ENCODE measurements at places on chromosomes 4 and X.
A peak's percentile ranks its signal among the peaks of the same experiment; 100 is the strongest.

- DNase-seq = no peak
Observed at GRCh38 chrX:17859609-17860178, 1.4 kb downstream of the RAI2 start.

DNA sequence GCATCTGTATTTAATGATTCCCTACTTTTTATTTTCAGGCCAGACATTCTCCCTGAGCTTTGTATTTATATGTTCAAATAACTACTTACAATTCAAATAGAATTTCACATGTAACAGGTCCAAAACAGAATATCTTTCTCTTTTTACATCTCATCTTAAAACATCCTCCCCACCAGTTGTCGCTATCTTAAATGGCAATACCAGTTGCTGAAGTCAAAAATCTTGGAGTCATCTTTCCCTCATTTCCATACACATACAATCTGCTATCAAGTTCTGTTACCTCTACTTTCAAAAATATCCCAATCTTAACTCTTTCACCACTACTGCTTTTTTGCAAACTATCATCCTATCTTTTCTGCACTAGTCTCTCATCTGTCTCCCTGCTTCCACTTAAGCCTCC, 330.5 kb downstream of the STPG2 start:
- no peak for DNase-seq

DNA sequence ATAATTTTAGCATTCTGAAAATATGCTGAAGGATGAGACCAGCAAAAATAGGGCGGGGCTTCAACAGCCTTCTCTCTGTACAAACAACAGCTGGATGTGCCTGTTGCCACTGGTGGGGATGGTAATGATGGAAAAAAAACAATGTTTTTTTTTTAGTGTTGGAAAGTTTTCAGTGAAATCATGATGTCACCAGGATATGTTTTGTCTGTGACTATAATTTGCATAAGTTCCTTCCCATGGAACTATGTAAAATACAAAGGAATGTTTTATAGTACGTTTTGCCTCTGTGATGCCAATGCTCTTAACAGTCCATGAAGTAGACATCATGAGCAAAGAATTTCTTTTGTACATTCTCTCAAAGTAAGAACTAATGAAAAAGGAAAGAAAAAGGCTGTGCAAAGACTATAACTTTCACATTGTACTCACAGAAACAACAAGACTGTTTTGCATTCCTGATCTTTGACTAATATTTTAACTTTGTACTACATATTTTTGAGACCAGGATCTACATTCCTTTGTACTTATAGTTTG, 589.7 kb downstream of the SPRY1 start:
- DNase-seq = no peak

- no peak for DNase-seq
Observed at GRCh38 chr4:152045449-152045806, 284.6 kb upstream of the GATB start.

- no peak for DNase-seq
Observed at GRCh38 chr4:57074744-57075143, 35.4 kb downstream of the IGFBP7 start.

- DNase-seq = no peak
Observed at GRCh38 chr4:7236847-7237246, 44.5 kb downstream of the SORCS2 start.

DNA sequence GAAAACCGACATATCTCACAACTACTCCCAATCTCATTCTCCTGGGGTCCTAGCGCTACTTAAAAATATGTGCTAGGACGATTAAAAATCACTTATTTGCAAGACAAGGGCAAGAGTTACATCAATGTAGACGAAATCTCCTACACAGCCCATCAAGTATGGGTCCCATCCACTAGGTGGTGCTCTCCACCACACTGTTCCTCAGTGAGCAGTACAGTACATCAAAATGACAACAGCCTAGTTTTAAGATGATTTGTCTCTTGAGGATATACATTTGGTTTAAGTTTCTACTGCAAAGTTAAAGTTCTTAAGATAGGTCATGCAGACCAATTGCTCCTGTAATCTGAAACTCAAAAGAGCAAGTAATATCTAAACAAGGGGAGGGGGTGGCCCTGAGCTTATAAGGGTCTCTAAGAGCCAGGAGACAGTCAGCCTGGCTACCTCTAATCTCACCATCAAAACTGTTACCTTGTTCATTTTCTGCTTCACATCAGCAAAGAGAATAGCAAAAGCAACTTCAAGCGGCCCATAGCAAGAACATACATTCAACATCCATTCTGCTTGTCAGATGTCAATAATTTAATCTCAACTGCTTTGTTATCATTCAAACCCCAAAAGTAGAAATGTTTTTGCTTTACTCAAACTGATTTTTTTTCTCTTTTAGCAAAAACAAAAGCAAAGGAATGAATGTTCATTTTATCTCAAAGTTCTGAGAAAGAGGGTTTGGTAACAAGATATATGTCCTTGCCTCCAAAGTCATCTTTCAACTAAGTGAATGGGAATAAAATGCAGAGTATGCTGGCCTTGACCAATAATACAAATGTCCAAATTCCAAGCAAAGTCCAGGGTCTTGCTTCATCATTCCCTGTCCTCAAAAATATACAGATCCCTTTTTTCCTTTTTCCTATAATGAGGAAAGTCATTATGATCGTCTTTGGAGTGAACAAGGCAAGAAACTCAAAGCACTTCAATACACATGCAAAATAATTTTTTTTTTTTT, 53.1 kb downstream of the STX18 start:
- peak; percentile 78 for DNase-seq

DNA sequence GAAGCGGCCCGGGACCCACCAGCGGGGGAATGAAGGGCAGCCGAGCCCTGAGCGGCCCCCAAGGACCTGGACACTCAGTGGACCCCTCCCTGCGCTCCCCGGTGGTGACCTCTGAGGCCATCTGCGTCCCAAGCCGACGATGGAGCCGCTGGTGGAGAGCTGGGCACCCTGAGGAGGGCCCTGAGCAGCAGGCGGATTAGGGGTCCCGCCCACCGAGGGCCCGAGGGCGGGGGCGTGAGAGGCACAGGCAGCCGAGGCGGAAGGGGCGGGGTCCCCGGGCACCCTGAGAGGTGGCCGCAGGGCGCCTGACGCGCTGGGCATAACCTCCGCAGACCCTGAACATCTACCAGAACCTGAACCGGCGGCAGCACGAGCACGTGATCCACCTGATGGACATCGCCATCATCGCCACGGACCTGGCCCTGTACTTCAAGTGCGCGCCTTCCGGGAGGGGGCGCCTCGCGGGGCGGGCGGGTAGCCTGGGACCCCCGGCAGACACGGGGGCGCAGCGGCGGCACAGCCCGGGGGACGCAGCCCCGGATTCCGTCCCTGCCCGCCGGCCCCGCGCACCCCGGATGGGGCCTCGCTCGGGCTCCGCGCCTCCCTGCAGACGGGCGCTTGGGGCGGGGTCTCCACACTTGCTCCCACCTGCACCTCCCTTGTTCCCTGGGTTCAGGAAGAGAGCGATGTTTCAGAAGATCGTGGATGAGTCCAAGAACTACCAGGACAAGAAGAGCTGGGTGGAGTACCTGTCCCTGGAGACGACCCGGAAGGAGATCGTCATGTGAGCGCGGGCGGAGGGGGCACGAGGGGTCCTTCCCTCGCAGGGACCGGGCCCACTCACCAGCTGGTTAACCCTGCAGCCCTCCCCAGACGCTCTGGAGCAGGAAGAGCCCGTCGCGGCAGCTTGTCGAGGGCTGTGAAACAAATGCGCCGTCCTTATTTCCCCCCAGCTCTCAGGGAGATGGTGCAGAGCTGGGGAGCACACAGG, 10.3 kb downstream of the ATP5ME start:
- DNase-seq = peak; percentile 74

DNA sequence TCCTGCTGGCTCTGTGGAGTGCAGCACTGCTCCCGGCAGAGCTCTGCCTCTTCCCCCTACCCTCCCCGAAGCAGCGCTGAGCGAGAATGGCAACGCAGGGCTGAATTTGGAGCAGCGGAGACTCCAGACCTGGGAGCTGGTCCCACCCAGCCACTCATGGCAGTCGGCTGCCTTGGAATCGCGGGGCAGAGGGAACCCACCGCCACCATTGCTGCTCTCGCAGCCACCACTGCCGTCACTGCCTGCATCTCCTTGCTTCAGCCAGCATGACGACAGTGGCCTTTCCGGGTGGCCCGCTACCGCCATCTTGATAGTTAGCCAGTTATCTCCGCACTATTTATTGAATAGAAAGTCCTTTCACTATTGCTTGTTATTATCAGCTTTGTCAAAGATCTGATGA, 321.5 kb upstream of the POU3F4 start:
- DNase-seq = no peak

- DNase-seq = no peak
Observed at GRCh38 chr4:63578383-63578782, 830.9 kb downstream of the TECRL start.

DNA sequence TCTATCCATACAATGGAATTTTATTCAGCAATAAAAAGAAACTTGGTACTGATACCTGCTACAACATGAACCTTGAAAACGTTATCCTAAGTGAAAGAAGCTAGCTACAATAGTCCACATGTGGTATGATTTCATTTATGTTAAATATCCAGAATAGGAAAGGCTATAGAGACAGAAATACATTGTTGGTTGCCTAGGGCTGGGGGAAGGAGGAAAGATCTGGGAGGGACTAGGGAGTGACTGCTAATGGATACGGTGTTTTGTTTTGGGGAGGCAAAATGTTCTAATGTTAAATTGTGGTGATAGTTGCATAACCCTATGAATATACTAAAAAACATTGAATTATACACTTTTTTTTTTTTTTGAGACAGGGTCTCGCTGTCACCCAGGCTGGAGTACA, 141.1 kb upstream of the ARX start:
- DNase-seq = no peak

DNA sequence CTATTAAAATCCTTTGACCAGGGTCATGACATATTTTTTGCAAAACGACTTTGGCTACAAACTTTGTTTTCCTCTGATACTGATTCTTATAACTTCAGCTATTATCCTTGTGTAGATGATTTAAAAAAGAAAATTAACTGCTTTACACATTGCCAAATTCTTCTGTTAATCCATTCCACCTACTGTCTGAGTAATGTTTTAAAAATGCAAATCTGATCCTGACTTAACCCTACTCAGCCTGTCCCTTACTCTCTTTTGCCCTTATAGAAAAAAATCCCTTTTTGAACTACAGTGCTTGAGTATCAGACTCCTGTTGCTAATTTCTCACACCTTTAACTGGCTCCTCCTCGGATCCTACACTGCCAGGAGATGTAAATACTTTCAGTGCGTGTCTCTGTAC, 723.1 kb downstream of the ADGRL3 start:
- no peak for DNase-seq

DNA sequence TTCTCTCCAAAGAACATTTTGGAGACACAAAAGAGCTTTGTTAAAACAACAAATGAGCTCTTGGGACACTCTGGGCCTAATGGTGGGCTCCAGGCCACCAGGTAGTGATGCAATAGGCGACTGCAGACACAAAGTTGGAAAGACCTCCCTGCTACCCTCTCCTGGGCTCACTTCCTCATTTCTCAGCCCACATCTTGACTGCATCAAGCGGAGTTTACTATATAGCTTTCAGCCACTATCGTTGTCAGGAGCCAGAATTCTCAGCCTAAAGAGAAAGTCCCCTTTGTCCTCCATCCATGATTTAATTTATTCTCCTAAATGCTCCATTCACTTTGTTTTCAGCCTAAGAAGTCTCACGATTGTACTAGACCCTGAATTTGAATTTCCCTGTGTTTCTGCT, 114.9 kb downstream of the EFHC2 start:
- DNase-seq = no peak

- DNase-seq = no peak
Observed at GRCh38 chr4:99612704-99613103, 38.1 kb downstream of the MTTP start.

- no peak for DNase-seq
Observed at GRCh38 chr4:168755598-168756477, 254.2 kb downstream of the CBR4 start.

DNA sequence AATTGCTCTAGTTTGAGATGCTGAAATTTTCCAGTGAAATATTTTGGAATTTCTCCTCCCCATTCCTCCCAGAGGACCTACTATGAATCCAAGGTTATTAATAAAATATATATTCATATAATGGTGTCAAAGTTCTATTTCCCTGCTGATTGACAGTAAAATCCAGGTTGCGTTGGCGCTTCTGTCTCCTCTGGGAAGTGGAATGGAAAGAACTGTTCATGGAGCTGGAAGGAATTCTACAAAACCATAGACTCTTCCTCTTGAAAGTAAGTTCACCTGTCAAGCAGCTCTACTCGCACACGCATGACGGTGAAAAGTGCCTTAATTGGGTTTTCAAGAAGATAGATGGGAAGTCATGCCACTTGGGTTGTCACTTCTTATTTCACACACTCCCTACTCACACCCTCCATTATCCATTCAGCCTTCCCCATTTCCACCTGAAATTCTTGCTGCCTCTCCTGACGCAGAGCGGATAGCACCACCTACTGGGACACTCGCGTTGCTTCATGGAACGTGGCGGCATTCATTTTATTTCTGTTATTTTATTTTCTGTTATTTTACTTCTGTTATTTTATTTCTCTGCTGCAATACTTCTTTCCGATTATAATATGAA, 351.6 kb downstream of the NLGN4X start:
- DNase-seq = no peak

DNA sequence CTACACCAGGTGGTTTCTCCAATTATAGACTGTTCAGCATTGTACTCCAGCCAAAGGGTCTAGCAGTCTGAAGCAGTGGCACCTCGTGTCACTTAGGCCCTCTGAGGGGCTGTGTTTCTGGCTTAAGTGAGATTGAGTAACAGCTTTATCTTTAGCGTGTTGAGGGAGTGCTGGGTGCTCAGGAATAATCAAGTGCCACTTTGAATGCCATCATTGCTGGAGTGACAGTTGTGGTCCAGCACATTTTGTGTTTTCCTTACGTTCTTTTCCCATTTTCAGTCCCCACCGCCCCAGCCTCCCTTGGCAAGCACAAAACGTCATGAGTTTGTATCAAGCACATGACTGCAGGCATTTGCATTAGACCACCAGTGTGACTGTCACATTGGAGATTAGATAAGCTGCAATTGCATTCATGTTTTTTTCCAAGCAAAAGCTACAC, 58.7 kb downstream of the FNIP2 start:
- DNase-seq = no peak

- DNase-seq = no peak
Observed at GRCh38 chrX:154791467-154791866, 13.8 kb downstream of the MPP1 start.

DNA sequence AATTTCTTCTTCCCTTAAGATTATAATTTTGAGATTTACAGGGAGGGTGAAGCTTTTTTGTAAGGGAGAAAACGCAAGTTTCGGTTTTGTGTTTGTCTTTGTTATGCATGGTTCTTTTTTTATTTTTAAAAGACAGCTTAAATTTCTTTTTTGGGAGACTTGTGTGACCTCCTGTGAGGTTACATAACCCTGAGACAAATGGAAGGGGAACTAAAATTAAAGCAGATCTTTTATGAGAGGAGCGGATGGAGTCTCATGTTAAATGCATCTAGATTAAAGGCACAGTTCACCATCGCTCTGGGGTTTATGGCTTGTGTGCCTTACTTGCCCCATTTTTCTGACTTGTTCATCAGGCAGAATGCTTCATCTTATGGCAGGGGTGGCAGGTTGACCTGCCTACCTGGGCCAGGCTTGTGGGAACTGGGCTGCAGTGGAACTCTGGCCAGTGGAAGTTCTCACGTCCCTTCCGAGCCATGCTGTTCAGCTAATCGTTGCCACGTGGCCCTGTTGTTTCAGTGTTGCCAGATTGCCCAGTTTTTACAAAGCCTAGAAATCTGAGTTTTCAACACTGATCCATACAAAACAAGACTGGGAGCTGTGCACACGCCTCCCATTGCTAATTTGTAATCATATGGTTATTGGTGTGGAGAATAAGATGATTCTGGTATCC, 291.8 kb downstream of the ARHGAP10 start:
- no peak for DNase-seq

GRCh38 chr4:11585506-11585905, 156.8 kb upstream of the HS3ST1 start:
- DNase-seq = no peak
